ENCODE measurements at places on chromosomes 7 and 10.

- no peak for DNase-seq
Observed at GRCh38 chr7:143323653-143324052, 7.7 kb downstream of the CLCN1 start.

GRCh38 chr10:86310702-86311101, 55.9 kb downstream of the GRID1 start:
- DNase-seq, result no peak

- DNase-seq, result no peak
Observed at GRCh38 chr10:27687326-27687725, 58.3 kb downstream of the MKX start.

DNA sequence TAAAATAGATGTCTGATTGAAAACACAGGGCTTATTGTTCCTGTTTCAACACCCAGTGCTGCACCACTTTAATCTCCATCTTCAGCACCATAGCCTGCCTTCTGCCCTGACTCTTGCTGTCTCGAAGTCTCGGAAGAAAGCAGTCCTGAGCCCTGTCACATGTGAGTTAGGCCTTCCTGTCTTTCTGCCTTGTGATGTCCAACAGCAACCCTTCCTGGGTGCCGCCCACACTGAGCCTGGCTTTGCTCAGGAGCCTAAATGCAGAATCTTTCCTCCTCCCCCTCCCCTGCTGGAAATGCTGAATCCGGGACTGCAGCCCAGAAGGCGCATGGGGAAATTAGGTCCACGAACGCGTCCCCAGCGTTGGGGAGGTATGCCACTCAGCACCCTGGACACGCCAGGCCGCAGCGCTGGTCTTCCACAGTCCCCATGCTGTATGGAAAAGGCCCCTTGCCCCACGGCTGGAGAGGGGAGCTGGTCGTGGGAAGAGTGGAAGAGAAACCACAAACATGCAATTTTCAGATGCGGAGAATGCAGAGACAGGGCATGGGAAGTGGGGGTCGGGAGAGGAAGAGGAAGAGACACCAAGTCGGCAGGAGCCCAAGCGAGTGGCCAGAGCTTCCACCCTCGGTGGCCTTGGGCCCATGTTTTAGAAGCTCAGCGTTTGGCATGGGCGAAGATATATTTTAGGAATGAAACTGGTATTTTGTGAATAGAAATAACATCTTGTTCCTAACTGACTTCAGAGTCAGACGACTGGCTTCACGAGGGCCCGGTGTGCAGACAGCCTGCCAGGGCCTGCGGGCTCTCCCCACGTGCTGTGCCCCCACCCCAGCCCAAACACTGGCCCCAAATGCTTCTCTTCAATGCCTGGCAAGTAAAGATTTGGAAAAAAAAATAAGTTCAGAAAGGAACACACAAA, 656.1 kb upstream of the FOXK1 start:
- DNase-seq, result no peak

- no peak for DNase-seq
Observed at GRCh38 chr7:91424371-91424770, 160.1 kb downstream of the FZD1 start.

DNA sequence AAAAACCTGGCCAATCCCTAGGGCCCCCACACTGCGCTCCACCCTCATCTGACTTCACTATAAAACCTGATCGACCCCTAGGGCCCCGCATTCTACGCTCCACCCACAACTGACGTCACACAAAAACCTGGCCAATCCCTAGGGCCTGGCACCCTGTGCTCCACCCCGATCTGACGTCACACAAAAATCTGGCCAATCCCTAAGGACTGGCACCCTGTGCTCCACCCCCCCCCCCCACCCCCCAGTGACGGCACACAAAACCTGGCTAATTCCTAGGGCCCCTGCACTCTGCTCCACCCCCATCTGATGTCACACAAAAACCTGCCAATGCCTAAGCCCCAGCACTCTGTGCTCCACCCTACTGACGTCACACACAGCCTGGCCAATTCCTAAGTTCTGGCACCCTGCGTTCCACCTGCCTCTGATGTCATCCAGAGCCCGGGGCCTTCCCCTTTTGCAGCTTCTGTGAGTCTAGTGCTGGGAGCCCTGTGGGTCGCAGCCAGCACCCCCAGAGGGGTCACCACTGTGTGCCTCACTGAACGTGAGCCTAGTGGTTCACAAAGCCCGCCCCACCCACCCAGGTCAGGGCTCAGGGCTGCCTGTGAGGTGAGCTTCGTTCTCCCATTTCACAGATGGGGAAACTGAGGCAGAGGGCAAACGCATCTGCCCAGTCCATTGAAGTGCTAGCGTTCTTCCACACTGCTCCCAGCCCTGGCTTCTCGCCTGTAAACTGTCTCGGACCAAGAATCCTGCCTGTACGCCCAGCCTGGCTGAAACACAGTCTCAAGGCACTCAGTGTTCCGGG, 40.6 kb downstream of the MICALL2 start:
- no peak for DNase-seq

- no peak for DNase-seq
Observed at GRCh38 chr7:106071999-106072714, 40.0 kb downstream of the SYPL1 start.

DNA sequence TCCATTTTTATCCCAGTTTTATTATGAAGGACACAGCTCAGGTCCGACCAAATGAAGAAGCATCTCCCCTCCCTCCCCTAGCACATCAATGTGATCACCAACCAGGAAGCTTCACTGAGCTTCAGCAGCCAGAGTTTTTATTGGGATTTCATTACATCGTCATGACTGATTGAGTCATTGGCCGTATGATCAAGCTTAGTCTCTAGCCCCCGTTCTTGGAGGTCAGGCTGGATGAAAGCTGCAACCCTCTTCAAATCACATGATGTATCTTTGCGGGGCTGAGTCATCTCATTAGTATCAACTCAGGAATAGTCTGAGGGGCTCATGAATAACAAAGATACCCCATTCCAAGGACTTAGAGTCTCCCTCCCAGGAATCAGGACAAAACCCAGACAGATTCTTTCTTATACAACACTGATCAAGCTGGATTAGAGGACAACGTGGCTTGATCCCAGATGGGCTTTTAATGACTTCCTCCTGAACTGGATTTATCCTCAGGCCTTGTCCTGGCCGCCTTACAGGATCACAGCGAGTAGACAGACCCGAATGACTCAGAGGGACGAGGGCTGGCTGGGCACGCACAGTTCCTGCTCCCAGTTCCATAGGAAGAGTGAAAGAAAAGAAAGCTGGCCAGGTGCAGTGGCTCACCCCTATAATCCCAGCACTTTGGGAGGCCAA, 14.5 kb downstream of the LIMK1 start:
- DNase-seq, result peak; percentile 79

- DNase-seq, result no peak
Observed at GRCh38 chr10:87896216-87896615, 32.8 kb downstream of the PTEN start.

DNA sequence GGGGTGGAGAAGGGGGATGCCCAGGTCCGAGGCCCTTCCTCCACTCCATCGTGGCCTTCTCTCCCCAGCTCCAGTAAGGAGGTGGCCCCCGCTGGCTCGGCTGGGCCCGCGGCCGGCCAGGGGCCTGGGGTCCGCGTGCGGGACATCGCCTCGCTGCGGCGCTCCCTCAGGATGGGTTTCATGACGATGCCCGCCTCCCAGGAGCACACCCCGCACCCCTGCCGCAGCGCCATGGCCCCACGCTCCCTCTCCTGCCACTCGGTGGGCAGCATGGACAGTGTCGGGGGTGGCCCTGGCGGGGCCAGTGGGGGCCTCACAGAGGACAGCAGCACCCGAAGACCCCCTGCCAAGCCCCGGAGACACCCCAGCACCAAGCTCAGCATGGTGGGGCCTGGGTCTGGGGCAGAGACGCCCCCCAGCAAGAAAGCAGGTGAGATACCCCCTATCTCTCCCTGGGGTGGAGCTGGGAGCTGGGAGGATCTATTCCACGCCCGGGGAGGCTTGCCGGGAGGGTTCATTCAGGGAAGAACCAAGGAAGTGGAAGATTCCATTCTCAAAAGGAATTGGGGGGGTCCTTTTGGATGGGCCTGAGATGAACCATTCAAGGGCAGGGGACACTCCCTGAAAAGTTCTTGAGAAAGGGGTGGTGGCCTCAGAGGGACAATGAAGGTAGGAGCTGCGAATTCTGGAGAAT, 3.2 kb downstream of the NYAP1 start:
- DNase-seq, result no peak

DNA sequence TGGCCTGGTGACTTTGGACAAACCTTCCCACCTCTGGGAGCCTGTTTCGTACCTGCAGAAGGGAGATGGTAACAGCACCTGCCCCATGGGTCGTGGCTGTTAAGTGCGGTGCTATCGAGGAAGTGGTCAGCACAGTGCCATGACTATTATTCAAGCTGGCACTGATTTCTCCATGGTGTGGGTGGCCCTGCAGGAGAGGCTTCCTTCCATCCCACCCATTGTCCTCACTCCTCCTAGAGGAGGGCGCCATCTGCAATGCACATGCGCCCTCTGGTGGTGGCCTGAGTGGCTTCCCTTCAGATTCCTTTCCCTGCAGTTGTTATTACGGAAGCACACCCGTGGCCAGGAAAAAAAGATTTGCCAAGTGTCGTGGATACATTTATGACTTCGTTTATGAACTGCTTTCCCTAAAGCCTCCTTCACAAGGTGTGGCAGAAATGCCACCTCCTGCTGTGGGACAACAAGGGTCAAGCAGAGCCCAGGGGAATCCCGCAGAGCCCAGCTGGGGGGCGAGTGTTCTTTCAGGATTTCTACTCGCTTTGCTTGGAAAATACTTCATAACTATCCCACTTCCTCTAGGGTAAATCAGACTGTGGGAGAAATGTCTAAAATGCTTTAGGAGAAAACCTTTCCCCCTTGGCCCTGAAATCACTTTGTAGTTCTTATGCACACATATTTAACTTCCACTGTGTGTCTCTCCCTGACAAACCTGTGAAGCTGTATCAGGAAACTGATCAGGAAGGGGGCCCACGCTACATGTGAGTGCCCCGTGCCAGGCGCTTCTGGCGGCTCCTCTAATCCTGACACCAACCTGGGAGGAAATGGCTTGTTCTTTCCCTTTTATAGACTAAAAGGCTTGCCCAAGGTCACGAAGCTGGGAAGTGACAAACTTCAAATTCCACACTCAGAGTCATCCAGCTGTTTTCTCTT, 98.0 kb upstream of the ANLN start:
- peak; percentile 71 for DNase-seq

DNA sequence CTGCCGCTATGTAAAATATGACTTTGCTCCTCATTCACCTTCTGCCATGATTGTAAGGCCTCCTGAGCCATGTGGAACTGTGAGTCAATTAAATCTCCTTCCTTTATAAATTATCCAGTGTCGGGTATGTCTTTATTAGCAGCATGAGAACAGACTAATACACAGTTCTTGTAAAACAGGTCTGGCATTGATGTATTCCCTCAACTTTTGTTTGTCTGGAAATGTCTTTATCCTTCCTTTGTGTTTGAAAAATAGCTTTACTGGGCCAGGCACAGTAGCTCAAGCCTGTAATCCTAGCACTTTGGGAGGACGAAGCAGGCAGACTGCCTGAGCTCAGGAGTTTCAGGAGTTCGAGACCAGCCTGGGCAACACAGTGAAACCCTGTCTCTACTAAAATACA, 14.5 kb downstream of the IPMK start:
- DNase-seq, result no peak

GRCh38 chr10:3391657-3392056, 219.1 kb upstream of the PITRM1 start:
- DNase-seq, result no peak

DNA sequence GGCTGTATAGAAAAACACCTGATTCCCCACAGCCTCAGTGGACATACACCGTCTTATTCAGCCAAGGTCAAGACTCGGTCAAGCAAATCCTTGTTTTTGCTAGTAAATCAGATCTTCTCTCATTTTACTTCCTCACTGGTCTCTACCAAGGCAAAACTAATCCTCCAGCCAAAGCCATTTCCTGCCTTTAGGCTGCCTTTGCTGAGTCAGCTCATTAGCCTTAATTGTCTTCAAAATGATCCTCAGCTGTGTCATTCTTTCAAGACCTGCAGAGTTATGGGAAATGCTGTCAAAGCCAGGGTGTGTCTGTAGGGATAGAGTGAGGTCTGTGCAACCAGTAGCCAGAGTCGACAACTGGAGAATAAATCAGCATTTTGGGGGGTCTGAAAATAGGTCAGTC, 107.2 kb upstream of the FAM180A start:
- no peak for DNase-seq

DNA sequence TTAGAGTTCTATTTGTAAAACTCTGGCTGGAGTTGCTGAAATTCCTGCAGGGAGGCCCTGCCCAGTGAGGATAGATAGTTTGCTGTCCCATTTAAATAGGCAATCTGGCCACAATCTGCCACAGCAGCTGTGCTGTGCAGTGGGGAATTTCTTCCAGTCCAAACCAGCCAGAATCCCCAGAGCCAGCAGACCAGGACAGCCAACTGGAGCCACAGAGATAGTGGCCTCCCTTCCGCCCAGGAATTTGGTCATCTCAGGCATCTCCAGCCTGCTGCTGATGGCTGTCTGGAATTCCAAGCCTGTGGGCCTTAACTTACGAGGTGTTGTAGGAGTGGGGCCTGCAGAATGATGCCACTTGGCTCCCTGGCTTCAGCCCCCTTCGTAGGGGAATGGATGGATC, 643.4 kb downstream of the DNAJB9 start:
- DNase-seq, result no peak

- no peak for DNase-seq
Observed at GRCh38 chr7:23332193-23332592, 33.1 kb downstream of the MALSU1 start.

DNA sequence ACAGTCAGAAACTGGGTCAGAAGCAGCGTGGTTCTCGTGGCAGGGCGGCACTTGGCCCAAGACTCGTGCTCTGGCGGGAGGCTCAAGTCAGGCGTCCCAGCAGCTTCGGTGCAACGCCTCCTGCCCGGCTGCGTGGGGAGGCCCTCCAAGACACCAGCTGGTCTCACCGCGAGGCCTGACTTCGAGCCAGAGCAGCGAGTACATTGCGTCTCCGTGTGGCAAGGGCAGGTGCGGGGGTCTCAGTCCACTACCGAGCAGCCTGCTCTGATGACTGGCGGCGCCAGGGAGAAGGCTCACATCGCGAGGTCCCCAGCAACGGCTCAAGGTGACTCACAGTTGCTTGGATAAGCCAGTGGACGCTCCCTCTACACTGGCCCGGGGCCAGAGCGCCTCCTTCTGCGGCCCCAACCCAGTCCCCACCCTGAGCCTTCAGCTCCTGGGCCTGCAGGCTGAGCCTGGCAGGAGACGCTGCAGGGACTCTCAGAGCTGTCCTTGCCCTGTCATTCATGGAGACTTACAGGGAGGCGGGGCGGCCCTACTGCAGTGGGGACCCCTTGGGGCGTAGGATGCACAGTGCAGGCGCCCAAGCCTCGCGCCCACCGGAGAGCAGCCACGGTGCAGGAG, 41.9 kb upstream of the PRKAR1B start:
- DNase-seq, result no peak

DNA sequence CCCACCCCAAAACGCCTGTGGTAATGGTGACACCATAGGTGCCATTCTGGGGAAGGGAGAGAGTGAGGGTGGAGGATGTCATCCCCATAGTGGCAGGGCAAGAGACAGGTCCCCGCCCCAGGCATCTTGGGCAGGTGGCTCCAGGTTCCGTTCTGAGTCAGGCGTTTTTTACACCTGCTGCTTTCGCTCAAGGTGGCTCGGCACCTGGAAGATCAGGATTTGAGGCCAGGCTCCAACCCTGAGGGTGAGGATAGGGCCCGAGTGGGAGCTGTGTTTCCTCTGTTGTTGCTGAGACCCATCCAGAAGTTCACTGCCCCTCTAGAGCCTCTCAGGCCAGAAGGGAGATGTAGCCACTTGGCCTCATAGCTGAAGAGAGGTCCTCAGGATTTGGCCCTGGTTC, 36.6 kb upstream of the DUSP5 start:
- no peak for DNase-seq

GRCh38 chr7:23712368-23713284, 2.6 kb downstream of the STK31 start:
- DNase-seq, result peak; percentile 64

All from fibroblast of the conjunctiva (primary cell).